Colonic mucosa (tissue), 4 donors: ENCODE measurements at places on chromosomes 3 and 15. TPM values are rescaled to one million over a fixed set of nuclear protein-coding genes. Genes with fewer than 3 reads are reported as not detected.

The HTR3E gene
- total RNA-seq: 0.52 TPM

The FEZF2 gene
- not detected for total RNA-seq

The MAP2K5 gene
- total RNA-seq: 19.1 TPM

The CADPS gene
- 6.1 TPM for total RNA-seq

The PRR20G gene
- not detected for total RNA-seq

The TEX264 gene
- 54.0 TPM for total RNA-seq

The CAPN7 gene
- 33.9 TPM for total RNA-seq

The CHRNA5 gene
- total RNA-seq: 10.3 TPM

DNA sequence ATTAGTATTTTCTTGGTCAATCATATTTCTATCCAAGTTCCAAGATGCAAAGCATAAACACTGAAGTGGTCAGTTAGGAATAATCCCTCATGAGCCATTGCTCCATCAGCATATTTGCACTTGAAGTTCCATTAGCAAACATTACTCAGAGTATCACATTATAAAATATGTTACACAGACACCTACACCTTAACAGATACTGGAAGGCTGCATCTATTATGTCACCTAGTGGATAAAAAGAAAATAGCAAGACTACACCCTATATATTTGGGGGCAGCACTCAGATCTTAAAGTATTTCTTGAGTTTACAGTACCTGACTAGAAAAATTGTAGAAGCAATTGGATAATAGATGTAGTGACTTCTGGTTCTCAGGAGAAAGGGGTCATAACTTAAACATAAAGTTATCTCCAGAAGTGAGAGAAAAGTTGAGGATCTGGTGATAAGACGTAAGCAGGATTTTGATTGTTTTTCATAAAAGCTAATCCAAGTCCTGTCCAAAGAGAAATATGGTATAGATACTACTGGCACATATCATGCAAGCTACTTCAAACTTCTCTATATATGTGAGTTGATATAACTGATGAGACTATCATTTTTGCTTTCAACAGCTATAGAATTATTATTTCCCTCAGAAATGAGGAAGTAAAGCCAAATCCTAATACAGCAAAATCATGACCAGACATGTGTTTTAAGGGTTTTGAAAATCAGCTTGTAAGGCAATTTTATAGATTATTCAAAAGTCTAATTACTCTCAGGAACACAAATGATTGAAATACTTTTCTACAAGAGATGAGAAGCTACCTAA is 422.2 kb downstream of the GBE1 start:
- DNase-seq: no peak

DNA sequence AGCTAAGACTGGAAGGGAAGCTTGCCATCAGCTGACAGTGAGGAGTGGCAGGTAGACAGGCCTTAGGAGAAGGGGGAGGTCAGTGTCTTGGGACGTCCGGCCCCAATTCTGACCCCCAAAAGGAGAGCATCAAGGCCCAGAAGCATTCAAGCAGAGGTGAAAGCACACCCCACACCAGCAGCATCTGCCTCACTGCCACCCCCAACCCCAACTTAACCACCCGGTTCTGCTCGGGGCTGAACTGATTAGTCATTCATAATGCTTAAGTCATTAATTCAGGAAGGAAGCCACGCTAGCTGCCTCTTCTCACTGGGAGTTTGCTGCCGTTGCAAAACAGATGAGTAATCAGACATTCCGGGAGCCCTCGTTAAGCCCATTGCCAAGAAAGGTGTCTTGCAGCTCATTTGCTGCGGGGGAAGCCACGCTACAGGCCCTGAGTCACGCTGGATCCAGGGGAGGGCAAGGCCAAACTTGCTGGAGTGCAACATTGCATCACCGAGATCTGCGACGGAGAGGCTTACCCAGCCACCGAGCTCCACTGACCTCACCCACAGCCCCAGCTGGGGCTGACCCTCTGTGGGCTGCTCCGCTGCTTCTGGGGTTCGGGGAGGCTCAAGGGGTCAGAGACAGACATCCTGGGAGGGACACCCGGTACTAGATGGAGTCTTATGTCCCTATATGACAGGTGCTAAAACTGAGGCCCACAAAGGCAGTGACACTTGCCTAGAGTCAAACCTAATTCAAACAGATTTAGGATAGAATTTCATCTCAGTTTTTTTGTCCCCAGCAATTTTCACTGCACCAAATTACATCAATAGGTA is 46.4 kb upstream of the HES1 start:
- no peak for DNase-seq

GRCh38 chr3:36741285-36741684 is 23.1 kb downstream of the DCLK3 start:
- no peak for DNase-seq

GRCh38 chr3:168312984-168313383 is 217.3 kb upstream of the GOLIM4 start:
- DNase-seq: no peak

DNA sequence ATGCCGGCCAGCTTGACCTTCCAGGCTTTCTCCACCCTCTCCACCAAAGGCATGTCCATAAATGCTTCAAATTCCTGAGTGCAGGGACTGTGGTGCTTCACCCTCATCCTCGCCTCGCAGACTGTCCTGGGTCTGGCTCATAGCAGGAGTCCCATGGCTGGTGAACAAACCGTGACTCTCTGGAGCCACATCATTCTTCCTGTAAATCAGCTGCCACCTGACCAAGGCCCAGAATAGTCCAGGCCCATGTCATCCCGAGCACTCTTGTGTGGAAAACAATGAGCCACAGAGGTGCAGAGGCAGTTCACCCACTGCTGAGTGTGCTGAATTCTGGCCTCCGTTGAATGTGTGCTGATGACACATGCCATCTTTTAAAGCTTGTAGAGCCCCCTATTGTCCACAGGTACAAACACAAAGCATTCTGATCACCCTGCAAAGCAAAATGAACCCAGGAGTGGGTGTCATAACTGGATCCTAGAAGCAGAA is 68.6 kb downstream of the ABHD5 start:
- DNase-seq: no peak

GRCh38 chr3:14235003-14235911 is 56.6 kb downstream of the LSM3 start:
- peak; percentile 86 for DNase-seq

DNA sequence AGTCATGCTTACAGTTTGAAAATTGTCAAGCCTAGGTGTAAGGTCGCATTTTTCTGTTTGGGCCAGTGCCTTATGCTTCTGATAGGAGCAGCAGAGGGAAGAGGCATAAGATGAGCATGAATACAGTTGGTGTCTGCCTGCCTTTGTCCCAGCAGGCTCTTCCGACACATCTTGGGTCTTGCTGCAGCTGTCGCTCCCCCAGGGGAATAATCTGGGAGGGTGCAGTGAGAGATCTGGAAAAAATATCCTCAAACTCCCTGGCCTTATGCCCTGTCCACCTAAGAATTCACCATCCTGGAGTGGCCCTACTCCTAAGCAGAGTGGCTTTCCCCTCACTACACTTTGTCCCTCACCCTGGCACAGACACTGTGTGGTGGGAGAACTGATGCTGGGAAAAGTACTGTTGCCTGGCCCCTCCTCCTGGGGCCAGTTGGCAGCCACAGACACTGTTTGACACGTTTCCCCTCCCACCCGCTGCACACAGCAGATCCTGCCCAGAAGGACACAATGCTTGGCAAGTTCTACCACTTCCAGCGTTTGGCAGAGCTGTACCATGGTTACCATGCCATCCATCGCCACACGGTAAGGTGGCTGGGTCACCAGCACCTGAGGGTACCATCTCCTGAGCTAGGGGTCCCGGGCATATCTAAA is 21.1 kb upstream of the RHO start:
- DNase-seq: no peak

DNA sequence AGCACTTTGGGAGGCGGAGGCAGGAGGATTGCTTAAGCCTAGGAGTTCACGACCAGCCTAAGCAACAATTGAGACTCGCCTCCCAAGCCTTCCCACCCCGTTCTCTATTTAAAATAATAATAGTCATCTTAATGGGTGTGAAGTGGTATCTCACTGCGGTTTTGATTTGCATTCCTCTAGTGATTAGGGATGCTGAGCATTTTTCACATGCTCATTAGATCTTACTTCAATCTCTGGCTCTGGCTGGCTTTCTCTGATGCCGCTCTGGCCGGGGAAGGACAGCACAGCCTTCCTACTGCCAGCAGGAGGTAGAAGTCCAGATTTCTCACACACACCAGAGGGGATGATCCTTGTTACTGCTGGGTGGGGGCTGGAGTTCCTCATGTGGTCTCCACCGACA is 7.4 kb upstream of the EIF4A2 start:
- DNase-seq: no peak

DNA sequence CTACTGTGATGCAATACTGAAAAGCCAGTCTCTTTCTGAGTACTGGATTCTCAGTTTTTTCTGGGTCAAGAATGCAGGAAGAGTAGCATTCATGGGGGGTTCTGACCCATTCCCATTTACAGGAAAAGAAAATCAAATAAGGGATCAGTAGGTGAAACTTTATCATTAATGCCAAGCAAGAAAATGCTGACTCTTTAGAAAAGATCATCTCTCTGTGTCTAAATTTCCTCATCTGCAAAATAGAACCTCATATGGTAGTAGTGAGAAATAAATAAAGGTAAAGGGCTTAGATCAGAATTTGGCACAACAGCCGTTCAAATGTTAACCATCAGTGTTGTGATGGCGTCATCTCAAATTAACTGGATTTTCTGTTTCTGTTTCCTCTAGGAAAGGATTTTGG is 807.6 kb upstream of the LMCD1 start:
- DNase-seq: no peak

DNA sequence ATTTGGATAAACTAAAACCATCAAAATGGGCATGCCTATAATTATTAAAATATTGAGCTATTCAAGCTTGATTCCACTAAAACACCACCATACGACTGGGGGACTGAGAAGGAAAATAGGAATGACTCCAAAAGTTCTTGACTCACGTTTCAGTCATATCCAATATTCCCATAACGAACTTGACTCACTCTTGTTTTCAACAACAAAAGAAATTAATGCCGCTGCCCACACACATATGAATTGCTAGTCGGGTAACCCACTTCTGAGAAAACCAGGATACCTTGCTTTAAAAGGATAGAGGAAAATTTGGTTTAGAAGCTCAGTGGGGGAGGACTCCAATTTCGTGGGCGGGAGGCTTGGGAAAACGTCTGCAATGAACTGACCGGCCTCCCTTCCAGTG is 5.2 kb downstream of the HTR3C start:
- DNase-seq: no peak

DNA sequence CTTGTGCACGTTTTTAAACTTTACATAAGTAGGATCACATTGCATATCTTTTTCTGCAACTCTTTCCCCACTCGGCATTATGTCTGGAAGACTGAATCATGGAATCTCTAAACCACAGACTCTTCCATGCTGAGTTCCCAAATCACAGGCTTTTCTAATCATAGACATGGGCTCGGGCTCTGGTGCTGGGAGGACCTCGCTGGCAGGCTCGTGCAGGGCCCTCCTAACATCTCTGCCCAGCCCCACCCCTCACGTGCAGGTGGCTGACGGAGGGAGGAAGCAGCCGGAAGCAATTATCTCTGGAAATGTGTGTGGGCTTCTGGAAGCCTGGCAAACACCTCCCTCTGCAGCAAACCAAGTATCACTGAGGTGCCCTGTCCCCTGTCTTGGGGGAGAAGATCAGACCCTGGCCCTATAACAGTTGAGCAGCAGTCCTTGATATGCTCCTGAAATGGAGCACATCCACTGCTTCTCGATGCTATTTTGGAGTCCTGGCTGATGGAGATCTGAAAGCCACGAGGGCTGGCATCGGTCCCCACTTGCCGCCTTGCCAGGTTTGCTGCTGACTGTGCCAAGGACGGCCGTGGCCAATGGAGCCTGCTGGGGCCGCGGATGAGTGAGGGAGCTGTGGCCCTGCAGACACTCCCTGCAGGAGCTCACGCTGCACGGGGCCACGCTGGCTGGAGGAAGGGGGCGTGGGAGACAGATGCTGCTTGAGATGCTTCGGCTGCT is 4.4 kb upstream of the IQSEC1 start:
- DNase-seq: no peak

GRCh38 chr15:36364377-36364776 is 215.0 kb upstream of the CDIN1 start:
- DNase-seq: no peak

GRCh38 chr15:92012368-92012629 is 158.8 kb downstream of the SLCO3A1 start:
- DNase-seq: no peak

- DNase-seq: no peak
These were observed 22.3 kb downstream of the CMTM7 start for GRCh38 chr3:32413845-32414521.

- DNase-seq: no peak
These were observed 27.7 kb downstream of the DLG1 start for GRCh38 chr3:197270558-197271317.

DNA sequence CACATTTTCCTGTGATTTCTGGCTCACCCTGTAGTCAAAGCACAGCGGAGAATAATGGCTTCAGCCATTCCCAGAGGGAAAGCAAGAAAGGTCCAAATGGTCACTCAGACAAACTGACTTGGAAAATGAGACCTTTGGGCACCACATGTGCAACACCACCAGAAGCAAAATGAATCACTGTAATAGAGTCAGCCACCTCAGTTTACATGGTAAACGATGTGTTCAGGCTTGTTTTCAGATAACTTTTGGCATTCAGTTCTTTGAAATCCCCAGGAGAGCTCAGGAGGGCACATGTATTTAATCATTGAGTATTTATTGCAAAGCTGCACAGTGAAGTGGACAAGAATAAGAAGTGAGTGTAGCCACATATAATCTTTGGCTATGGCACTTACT is 38.4 kb upstream of the ALCAM start:
- no peak for DNase-seq

GRCh38 chr15:90035095-90035839 is 34.1 kb downstream of the ZNF710 start:
- peak; percentile 58 for DNase-seq
